ENCODE measurements at places on chromosomes 1 and 21.
A peak's percentile ranks its signal among the peaks of the same experiment; 100 is the strongest.

DNA sequence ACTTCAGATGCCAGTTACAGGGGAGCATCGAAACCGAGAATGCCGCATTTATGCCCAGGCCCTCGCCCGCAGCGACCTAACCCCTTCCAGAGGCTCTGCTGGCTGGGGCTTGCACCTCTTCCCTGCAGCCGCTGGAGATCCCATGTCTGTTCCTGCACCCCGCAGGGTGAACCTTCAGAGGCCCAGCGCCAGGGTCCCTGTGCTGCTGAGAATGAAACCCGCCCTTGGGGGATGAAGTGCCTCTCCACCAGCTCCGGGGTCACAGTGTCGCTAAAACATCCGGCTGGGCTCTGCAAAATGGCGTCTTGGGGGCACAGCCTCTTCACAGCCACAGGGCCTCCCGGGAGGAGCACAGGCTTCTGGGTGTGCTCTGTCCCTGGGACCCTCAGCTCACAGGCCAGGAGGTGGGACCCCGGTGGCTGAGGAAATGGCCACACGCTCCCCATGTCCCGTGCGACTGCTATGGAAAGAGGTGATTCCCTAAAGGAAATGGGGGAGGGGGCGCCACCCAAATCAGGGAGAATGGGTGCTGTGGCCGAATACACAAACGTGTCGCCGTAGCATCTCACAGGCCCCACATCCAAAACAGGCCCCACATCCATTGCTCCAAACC is 39.9 kb upstream of the TSPEAR start:
- no peak for DNase-seq

DNA sequence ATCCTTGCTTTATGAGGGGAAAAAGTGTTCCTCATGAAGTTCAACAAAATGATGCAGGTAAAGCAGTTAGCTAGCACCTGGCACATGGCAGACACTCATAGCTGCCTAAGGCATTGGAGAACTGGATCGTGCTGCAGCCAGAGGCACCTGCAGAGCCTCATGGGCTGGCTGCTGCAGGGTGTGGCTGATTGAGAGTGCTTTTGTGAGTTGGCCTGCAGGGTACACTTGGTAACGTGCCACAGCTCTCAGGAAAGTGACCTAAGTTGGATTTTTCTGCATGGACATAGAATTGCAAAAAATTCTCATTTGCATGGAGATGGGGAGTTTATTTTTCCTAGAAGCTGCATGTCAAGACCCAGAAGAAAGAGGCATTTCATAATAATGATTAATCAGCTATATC is 31.6 kb upstream of the IL20 start:
- peak; percentile 55 for DNase-seq

DNA sequence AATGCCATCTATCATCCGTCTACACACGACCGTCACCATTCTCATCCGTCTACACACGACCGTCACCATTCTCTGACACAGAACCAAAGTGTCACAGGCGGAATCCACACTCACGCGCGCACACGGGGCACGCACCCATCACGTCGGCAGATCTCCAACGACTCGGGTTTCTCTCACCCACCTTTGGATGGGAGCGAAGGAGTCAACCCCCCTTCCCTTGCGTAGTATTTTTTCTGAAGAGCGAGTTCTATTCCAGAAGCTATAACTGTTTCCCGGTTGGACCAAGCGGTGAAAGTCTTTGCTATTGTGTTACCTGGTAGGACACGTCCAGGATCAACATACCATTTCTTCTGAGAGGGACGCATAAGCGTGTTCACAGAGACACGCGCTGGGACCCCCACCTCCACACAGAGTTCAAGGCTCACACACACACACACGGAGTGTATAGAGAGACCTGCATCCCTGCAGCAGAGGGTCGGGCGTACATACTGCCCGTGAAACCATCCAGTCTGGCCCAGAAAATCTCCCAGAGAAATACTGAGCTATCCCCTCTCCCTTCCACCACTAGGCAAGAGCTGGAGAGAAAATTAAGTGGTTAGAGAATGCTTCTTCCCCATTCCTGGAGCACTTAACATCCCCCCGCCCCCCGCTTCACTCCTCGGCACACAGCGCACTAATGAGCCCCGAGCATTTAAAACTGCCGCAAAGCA is 741 bp downstream of the DUSP10 start:
- DNase-seq = no peak

GRCh38 chr1:4093856-4094565 is 193.9 kb upstream of the C1orf174 start:
- DNase-seq = no peak

GRCh38 chr1:59901770-59902388 is 24.7 kb downstream of the CYP2J2 start:
- no peak for DNase-seq

DNA sequence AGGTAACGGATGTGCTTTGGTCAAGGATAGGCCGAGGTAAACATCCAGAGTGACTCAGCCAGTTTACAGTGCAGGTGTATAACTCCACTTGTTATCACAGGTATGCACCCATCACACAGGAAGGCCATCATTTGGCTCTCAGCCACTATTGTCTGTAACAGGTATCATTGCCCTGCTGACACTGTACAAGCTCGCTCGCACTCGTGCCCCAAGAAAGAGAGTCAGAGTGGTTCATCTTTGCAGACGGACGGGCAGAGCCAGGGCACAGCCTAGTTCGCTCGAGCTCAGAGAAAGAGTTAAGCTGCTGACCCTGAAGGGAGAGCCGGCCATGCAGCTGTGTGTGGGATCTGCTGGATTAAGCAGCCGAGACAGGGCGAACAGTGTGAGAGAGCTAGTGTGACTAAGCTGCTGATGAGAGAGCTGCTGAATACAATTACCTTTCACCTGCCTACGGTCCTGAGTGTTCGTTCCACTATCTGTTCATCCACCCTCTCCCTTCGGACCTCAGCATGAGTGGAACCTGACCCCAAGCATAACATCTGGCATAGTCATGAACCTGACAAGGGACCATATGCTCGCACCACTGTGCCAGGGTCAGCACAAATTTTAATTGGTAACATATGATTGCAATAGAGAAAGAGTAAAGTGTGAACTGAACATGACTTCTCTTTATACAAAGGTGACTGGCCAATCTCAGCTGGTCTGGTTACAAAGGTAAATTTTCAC is 27.0 kb upstream of the LYPD8 start:
- DNase-seq = no peak

GRCh38 chr1:19456968-19457441 is 28.3 kb downstream of the CAPZB start:
- DNase-seq = no peak

GRCh38 chr1:96482616-96483015 is 239.0 kb upstream of the PTBP2 start:
- DNase-seq = no peak

- no peak for DNase-seq
These were observed 20.5 kb upstream of the MYBPHL start for GRCh38 chr1:109327285-109327684.

DNA sequence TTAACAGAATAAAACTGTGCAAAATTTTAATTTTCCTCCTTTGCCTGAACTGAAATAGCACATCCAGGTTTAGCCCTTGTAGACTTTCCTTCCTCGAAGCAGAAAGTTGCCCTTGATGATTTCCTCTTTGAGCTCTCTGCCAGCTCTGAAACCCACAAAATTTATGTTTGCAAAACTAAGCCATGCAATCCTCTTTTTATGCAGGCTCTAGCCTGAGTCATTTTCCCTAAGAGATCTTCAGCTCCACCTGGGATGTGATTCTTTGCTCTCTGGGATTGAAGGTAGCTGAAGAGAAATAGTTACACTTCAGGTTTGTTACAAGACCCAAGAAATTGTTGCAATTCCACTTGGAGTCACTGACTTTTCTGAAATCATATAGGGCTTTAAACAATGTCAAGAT is 1.4 kb upstream of the F3 start:
- DNase-seq = no peak

- no peak for DNase-seq
These were observed 19.8 kb upstream of the CLSTN1 start for GRCh38 chr1:9843576-9843945.

- no peak for DNase-seq
These were observed 22.5 kb downstream of the INTS3 start for GRCh38 chr1:153750026-153750995.

Measured in MM.1S (cell line).